ENCODE measurements at places on chromosomes 12 and 14.

- DNase-seq, result no peak
Measured at GRCh38 chr14:44989497-44990440, 27.8 kb downstream of the TOGARAM1 start.

DNA sequence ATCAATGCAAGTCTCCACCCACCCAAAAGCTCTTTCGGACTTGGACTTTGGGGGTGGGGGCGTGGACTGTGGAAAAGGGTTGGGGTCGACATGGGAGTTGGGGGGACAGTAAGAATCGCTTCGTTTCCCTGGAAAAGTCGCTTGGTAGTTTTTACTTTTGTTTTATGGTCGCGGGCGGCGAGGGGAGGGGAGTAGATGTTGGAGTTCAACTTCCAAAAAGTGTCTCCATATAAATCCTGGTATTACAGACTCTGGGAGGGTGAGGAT is 568 bp upstream of the BCL11B start:
- DNase-seq, result no peak

DNA sequence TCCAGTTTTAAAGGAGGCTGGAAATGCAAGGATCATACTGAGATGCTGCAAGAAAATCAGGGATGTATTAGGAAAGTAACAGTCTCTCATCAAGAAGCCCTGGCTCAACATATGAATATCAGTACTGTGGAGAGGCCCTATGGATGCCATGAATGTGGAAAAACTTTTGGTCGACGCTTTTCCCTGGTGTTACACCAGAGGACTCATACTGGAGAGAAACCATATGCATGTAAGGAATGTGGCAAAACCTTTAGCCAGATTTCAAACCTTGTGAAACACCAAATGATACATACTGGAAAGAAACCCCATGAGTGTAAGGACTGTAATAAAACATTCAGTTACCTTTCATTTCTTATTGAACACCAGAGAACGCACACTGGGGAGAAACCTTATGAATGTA is 24.5 kb downstream of the ZNF891 start:
- no peak for DNase-seq

GRCh38 chr12:65611396-65611795 is 212.9 kb upstream of the HMGA2 start:
- no peak for DNase-seq

DNA sequence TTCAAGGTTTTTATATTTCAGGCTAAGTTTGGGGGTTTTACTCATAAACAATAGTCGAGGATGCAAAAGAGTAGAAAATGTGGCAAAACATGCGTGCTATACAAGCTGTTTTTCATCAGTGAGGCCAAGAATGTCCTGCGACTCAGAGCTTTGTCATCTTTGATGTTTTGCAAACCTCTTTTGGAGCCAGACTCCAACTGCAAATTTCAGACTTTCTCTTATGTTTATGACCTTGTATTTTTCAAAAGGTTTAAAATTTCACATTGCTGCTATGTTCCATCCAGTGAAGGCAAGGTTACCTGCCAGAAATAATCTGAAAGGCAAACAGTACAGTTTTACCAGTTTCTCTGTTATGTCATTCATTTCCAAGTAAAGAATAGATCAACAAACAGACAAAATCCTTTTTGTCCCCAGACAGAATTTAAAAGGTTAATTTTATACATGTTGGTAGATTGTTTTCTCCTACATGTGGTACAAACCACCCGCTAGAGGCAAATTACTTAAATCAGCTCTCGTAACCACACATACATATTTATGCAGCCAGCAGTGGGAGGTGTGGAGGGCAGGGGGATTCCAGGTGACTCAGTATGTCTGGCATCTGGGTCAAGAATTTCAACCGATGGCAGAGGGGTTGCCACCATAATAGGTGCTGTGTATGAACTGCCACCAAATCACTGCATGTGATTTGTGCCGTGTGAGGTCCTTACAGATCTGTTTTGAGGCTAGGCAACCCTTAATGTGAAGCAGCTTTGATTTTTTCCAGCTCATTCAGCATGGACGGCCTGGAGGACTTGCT is 119.8 kb upstream of the CPM start:
- peak; percentile 67 for DNase-seq

GRCh38 chr12:13503094-13503835 is 306.7 kb downstream of the EMP1 start:
- DNase-seq, result no peak

GRCh38 chr14:64201921-64202545 is 92.1 kb downstream of the ESR2 start:
- no peak for DNase-seq

DNA sequence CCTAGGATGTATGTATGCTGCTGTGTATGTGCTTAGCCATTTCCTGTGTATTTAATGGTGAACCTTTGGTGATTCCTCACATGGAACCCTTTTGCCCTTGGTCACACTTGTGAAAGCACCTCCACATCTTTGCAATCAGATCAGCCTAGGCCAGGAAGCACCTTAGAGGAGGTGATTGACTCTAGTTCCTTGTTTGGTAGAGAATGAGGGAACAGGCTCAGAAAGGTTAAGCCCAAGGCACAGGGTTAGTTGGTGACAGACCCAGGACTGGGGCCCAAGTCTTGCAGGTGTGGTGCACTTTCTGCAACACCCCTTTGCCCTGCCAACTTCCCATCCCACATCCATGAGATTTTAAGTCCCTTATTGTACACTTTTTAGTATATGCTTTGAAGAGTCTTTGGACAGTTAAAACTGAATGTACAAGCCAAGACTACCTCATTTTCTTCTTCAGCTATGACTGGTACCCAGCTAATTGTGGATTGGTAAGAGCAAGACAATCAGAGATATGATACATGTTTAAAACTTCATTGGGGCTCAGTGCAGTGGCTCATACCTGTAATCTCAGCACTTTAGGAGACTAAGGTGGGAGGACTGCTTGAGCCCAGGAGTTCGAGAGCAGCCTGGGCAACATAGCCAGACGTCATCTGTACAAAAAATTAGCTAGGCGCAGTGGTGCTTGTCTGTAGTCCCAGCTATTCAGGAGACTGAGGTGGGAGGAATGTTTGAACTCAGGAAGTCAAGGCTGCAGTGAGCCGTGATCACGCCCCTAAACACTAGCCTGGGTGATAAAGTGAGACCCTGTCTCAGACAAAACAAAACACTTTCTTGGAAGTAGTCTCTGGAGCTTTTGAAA is 71.1 kb downstream of the RASSF3 start:
- no peak for DNase-seq

GRCh38 chr12:24467226-24467625 is 481.7 kb downstream of the BCAT1 start:
- DNase-seq, result no peak

GRCh38 chr12:124940393-124941169 is 26.1 kb upstream of the UBC start:
- DNase-seq, result no peak

GRCh38 chr12:62290846-62291245 is 30.6 kb downstream of the USP15 start:
- DNase-seq, result no peak

- DNase-seq, result no peak
Measured at GRCh38 chr12:132474237-132474741, 15.7 kb upstream of the FBRSL1 start.

DNA sequence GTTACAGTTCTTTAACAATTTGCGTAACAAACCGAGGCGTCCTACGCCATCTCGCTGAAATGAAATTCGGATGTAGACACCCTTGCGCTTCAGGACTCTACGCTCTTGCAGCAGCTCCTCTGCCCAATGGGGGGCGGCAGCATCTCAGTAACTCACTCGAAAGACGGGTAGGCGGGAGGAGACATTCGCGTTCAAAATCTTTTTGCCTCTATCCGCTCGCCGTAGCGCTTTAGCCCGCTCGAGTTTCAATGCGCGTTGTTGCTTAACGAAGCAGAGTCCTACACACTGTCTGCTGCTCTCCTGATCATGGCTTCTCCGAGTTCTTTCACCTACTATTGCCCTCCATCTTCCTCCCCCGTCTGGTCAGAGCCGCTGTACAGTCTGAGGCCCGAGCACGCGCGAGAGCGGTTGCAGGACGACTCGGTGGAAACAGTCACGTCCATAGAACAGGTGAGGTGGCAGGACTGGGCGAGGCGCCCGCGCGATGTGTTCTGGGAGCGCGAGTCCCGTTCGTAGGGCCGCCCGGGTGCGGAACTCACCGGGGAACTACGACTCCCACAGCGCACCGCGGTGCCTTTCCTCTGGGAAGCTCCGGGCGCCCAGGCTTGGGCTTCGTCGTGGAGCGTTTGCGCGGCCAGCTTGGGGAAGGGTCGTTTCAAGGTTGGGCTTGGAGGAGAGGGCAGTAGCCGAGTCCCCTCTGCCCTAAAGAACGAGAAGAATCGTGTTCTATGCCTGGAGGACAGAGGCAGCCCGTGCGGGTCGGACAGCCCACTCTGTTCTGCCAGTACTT is at the start of gene FNTB:
Gene FNTB (plus strand): TSS at position 248 of the 790 bp plus-strand sequence. CDS start 59 bp downstream, at position 307.
- DNase-seq, result peak; percentile 88

DNA sequence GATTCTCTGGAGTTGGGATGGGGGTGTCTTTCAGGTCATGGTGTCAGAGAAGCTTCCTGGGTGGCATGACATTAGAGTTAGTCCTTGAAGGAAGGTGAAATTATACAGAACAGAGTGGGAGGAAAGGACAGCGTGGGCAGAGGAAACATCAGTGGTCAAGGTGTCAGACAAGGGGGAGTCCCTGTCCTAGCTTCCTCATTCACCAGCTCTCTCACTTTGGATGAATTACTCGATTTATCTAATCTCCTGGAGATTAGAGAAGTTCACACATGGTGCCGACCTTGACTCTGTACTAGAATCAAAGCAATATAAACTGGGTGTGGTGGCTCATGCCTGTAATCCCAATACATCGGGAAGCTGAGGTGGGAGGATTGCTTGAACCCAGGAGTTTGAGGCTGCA is 492.9 kb downstream of the VRK1 start:
- no peak for DNase-seq

GRCh38 chr12:28184375-28184774 is 5.9 kb upstream of the CCDC91 start:
- no peak for DNase-seq

DNA sequence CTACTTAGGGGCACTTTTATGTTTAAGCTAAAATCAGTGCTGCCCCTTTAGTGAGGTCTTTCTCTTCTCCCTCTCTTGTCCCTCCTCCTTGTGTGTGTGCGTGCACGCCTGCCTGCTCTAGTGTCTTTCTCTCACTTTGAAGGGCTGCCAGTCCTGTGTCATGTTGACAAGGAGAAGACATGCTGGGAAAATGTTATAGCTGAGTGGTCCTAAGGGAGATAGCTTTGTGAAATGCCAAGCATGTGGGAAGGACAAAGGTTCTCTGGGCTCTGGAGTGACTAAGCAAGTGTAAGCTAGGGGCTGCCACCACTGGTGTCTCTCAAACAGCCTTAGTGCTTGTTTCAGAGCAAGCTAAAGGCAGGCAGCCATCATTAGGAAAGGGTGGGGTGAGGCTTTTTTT is 108.4 kb downstream of the EMP1 start:
- DNase-seq, result no peak

GRCh38 chr14:22837750-22838538 is 1.6 kb downstream of the MMP14 start:
- DNase-seq, result no peak

GRCh38 chr12:10607885-10608458 is 5.4 kb downstream of the MAGOHB start:
- DNase-seq, result no peak

DNA sequence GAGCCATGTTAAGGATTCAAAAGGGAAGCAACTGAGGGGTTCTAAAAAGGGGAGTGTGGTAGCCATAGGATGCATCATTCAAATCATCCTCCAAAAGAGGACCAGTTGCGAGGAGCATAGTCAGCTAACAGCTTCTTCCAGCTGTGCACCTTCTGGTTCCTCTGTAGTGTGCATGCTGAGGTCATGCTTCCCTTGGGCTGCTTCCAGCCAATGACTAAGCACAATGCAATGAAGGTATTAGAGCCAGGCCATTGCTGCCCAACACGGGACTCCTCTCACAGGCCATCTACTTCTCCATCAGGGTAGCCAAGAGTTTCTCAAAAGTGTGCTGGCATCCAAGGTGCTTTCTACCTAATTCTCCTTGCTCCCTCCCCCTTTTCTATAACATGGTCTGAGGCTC is 69.2 kb upstream of the ARID2 start:
- DNase-seq, result no peak

DNA sequence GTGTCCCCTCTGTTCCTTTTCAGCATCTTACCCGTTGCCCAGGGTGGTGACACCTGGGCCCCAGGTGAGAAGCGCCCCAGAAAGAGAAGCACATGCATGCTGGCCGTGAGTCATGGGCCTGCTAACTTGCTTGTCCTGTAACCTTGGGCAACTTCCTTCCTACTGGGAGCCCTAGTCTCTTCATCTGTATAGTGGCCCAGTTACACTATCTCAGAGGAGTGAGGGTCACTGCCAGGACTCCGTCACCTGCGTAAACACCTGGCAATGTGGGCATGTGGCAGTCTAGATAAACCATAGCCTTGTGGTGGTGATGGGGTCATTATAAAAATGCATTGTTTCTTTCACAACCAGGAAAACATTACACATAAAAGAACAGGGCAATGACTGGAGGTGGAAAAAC is 125.2 kb downstream of the SLC25A47 start:
- DNase-seq, result no peak

DNA sequence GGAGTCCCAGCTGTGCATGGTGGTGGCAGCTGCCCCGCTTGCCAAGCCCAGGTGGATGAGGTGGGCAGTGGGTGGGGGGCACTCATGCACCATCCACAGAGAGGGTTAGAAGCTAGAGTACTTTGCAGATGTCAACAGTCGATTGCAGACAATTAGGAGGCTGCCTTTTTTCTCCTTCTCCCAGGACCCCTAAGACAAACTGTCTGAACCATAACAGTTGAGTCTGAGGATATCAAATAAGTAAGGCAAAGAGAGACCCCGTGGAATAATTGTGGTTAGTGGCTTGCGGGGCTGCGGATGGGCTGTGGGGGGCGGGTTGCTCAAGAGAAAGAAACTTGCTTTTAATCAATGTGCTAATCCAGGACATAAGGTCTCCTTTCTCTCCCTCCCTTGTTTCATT is 926.2 kb downstream of the VRK1 start:
- DNase-seq, result no peak

DNA sequence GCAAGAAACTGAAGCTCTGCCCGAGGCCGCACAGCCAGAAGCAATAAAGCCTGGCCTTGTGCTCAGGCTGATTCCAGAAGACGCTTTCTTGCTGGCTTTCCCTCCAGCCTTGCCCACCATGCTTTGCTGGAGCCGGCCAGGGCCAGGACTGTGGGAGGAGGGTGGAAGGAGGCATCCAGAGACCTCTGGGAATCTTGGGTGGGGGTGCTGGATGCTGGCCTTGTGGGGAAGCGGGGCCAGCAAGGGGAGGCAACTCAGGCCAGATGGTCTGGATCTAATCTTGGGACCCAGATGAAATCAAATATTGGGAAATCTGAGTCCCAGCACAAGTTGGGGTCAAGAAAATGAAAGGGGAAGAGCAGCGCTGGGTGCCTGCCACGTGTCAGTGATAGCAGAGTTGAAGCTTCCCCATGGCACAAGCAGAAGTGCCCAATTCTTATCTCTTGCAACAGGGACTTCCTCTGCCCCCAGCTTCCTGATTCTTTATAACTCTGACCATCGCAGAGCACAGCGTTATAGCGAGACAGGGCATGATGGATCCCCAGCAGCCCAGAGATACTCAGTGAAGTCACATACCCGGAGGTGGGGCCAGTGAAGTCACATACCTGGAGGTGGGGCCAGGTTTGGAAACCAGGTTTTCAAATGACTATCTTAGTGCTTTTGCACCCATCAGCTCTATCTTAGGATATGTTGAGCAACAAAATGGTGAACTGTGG is 6.4 kb upstream of the RABGGTA start:
- DNase-seq, result no peak

GRCh38 chr12:13211859-13212664 is 15.5 kb downstream of the EMP1 start:
- DNase-seq, result no peak

GRCh38 chr14:74085047-74085637 is 386 bp downstream of the LIN52 start:
- DNase-seq, result no peak

GRCh38 chr12:21773263-21773741 is 1.2 kb downstream of the KCNJ8 start:
- DNase-seq, result no peak
